CD4-positive, alpha-beta T cell treated with Interleukin-15 for 4 hours (primary cell): ENCODE measurements at places on chromosomes 1 and 21.

- peak; percentile 53 for DNase-seq
Observed at GRCh38 chr1:171740987-171741871, 636 bp downstream of the VAMP4 start.

- no peak for DNase-seq
Observed at GRCh38 chr1:53314606-53315005, 13.3 kb downstream of the LRP8 start.

- no peak for DNase-seq
Observed at GRCh38 chr1:233883671-233884070, 20.8 kb upstream of the SLC35F3 start.

- no peak for DNase-seq
Observed at GRCh38 chr1:36128126-36128904, 3.3 kb upstream of the COL8A2 start.

DNA sequence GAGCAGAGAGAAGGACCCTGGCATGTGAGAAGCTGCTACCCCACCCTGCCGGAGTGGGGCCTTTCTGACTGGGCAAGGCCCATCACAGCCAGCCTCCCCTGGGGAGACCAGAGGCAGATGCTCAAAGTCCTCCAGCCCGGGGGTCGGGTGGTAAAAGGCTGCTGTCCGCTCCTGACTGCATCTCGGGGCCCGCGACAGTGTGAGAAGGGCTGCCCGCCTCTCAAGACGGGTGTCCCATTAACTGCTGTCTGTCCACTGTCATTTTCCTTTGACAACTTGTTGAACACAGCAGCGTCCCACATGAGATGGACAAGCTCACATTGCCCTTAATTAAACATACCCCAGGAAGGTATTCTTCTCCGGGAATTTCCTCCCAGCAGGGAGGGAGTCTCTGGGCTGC, 91.4 kb upstream of the ARHGEF16 start:
- no peak for DNase-seq

DNA sequence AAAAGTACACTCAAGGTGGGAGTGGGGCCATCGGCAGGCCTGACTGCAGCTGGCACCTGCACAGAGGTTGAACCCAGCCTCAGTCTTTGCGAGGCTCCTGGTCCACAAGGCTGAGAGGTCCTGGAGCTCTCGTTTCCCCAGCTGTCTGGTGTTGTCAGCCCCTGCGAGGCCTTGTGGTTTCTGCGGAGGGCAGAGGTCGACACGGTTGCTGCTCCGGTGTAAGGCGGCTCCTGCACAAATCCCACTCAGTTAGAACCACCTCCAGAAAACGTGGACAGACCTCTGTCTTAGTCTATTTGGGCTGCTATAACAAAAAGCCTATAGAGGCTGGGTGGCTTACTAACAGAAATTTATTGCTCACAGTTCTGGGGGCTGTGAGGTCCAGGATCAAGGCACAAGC, 5.8 kb downstream of the KIAA1614 start:
- no peak for DNase-seq

DNA sequence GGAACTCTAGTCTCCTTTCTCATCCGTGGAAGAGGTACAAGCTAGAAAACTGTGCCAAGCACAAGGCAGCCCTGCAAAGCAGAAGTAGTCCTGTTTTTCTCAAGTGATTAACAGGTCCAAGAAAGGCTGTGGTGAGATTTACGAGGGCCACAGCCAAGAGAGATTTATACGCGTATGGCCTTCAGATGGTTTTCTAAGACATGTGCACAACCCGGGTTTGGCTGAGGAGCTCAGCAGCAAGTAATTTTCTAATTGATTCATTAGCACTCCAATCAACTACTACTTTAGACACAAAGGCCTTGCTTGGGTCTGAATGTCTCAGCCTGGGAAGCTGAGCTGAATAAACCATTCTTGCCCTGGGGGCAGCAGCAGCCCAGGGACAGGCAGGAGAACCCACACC, 55.8 kb downstream of the SSBP3 start:
- no peak for DNase-seq

DNA sequence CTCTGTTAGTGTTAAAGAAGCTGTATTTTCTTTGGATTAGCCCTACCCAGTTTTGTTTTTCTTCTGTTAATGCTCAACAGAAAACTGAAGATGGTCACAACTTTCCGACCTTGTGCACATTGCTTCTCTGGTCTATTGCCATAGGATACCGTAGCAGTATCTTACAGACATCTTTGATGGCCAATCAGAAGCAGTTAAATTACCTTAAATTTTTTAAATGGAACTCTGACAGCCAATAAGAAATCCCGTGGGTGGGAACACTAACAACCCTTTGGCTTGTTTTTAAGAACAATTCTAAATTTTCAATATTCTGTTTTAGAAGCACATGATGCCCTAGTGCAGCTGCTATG, 17.2 kb downstream of the NFYC start:
- peak; percentile 69 for DNase-seq

- DNase-seq: no peak
Observed at GRCh38 chr21:42580076-42580792, 66.6 kb downstream of the SLC37A1 start.

- DNase-seq: no peak
Observed at GRCh38 chr1:7290971-7291970, 479.8 kb upstream of the VAMP3 start.

DNA sequence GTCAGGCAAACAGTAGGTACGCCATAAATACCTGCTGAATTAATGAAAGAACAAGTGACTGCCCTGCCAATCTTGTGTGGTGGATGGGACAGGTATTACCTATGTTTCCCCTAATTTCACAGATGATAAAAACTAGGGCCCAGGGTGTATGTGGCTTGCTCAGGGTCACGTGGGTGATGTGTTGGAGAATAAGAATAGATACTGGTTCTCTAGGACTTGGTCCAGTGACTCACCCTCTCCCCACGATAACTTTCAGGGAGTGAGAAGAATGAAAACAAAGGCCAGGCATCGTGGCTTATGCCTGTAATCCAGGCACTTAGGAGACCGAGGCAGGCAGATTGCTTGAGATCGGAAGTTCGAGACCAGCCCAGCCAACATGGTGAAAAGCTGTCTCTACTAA, 26.7 kb downstream of the SLC26A9 start:
- no peak for DNase-seq

DNA sequence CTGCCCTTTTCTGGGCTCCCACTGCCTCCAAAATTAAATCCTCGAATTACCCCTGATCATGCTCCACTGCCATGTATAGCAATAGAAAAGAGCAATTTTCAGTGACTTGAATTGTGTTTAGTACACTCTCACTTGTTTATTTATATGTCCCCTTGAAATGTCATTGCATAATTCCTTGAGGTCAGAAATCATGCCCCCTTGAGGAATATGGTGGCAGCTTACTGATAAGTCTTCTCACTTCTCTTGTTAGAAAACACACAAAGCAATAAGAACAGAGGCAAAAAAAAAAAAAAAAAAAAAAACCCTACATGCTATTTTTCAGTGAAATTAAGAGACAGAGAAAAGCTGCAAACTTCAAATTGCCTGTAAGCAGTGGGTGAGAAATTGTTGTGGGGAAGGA, 37.5 kb downstream of the GPR88 start:
- DNase-seq: no peak

DNA sequence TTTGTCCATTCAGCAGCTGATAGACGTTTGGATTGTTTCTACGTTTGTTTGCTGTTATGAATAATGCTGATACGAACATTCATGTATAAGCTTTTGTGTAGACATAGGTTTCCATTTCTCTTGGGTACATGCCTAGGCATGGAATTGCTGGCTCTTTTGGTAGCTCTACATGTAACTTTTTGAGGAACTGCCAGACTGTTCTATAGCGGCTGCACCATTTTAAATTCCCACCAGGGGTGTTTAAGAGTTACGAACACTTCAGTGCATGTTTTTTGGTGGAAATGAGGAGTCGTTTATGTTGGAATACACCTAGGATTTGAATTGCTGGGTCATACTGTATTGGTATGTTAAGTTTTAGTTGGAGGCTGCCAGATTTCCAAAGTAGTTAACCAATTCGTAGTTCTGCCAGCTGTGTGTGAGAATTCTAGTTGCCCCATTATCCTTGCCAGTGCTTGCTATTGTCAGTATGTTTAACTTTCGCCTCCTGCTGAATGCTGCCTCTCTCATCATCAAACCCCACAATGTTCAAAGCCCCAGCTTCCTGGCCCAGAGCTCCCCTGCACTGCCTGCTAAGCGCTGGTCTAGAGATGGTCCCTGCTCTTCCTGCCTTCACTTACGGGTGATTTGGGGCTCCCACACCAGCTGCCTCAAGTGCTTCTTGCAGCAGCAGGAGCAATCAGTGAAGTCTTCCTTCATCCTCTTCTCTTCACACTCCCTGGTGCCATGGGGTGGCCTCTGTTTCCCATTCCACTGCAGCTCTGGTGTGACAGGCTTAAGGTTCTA, 81.0 kb downstream of the MAN1C1 start:
- peak; percentile 10 for DNase-seq

GRCh38 chr1:43639976-43640794, 9.8 kb upstream of the KDM4A start:
- DNase-seq: no peak

GRCh38 chr1:160741092-160741501, 2.0 kb downstream of the SLAMF7 start:
- no peak for DNase-seq

DNA sequence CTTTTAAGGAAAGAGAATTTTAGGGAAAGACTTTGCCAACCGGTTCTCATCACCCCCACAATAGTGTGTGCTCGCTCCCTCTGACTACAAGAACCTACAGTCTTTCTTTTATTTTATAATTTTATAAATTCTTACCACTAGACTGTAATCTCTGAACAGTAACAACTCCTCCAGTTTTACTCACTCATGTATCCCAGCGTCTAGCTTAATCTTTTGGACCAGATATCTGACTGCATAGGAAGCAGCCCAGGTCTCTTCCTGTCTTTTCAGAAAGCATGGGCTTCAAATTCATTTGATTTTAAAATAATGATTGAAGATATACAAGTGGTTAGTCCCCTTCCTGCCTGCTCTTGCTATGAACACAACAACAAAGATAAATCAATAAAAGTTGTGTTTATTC, 19.0 kb upstream of the DUSP10 start:
- DNase-seq: no peak

DNA sequence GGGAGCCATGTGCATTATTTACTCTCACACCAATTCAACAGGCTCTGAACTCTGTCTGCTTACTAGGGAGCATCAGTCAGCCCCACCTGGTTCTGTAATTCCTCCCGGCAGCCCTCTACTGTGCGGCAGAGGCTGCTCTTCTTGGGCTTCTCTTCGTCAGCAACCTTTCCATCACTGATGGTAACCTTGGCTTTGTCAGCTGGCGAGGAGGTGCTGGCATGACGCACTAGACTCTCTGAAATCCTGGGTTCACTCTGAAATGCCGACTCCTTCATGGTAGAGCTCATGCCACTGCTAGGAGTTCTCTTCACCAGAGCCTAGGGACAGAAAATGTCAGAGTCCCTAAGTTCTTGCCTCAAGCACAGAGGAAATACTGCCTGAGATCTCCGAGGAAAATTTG, 49.2 kb downstream of the UBR4 start:
- no peak for DNase-seq

DNA sequence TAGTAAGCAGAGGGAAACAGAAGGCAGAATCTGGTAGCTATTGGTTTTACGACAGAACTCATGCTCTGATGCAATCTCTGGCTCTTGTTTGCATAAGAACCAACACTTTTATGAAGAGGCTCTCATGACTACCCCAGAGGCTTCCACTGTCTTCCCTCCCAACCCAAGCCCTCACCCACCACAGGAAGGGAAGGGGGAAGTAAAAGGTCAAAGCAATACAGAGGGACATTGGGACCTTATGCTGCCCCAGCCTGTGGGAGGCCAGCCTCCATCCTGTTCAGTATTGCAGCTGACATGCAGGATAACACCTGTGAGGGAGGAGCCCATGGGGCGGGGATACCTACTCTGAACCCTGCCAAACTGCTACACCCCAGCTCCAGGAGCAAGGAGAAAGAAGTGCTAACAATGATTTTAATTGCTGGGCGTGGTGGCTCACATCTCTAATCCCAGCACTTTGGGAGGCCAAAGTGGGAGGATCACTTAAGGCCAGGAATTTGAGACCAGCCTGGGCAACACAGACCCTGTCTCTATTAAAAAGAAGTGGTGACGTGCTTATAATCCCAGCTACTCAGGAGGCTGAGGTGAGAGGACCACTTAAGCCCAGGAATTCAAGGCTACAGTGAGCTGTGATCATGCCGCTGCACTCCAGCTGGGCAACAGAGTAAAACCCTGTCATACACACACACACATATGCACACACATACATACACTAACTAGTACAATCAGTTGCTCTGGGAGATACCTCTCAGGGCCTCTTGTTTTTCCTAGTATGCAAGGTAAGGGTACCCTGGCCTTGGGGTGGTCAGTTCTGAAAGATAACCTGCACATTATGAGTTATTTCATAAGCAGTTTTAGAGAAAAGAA, 9.5 kb downstream of the MR1 start:
- DNase-seq: no peak

- DNase-seq: no peak
Observed at GRCh38 chr1:167442854-167443565, 75.3 kb downstream of the CD247 start.

- peak; percentile 80 for DNase-seq
Observed at GRCh38 chr1:43529206-43529731, 1.4 kb upstream of the PTPRF start.

DNA sequence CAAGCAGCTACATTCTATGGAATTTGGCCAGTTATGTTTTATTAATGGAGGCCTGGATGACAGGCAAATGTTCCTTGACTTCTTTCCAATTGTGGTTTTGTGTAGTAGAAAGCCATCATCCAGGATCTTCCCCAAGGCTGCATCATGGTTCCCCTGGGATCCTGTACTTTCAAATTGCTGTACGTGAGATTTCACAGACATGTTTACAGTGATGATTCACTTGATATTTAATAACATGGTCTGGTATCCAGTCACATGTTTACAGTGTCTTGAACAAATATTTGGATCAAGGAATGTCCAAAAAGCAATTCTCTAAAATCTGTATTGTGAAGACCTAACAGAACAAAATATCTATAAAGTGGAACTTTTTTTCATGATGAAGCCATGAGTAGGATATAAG, 68.3 kb upstream of the ST6GALNAC3 start:
- no peak for DNase-seq

DNA sequence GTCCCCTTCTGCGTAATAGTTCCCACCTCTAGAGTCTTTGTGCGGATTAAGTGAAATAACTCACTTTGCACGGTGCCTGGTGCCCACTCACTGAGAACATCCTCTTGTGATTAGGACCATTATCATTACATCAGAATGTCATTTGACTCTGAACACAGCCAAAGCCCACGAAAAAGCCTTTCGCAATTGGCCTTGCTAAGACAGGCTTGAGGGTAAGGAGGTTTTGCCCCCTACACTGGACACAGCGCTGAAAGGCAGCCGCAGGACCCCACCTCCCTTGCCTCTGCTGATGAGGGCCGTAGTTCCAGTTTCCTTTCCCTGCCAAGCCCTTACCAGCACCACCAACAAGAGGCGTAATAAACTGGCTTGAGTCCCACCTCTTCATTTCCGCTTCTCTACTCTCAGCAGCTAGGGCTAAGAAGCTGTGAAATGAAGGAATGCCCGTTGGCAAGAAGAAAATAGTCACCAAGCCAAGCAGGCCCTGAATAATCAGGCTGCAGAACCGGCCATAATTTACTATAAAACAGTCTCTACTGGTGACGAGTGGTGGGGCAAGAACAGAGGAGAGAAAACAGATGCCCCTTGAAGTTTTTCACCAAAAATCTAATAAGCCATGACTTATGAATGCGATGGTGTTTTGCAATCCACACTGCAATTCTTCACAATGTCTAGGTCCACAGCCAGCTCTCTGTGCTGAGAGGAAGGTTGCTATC, 53.1 kb downstream of the SH3GLB1 start:
- DNase-seq: no peak

- no peak for DNase-seq
Observed at GRCh38 chr1:21589618-21590017, 79.5 kb downstream of the RAP1GAP start.
